ENCODE measurements at places on chromosomes 4 and X.

- DNase-seq, result no peak
Observed at GRCh38 chr4:168995537-168996295, 14.3 kb downstream of the CBR4 start.

DNA sequence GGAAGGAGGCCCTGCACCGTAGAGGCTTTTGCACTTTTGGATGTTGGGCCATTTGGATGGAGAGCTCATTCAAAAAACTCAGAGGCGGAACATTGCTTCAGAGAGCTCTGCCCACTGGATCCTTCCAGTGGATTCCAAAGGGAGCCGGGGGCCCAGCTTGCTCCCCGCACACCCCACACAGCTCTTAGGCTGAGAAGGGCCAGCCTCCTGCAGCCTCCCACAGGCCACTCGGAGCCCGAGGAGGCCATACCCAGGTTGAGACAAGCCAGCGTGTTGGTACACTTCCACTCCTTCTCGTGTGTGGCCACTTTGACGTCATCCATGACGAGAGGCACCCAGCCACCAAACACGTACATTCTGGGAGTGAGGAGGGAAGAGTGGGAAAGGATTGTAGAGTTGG lies 10.3 kb downstream of the HCFC1 start:
- DNase-seq, result no peak

GRCh38 chrX:154727871-154728270 lies 23.0 kb downstream of the GAB3 start:
- DNase-seq, result no peak

GRCh38 chrX:53795576-53795975 lies 109.1 kb upstream of the HUWE1 start:
- no peak for DNase-seq

DNA sequence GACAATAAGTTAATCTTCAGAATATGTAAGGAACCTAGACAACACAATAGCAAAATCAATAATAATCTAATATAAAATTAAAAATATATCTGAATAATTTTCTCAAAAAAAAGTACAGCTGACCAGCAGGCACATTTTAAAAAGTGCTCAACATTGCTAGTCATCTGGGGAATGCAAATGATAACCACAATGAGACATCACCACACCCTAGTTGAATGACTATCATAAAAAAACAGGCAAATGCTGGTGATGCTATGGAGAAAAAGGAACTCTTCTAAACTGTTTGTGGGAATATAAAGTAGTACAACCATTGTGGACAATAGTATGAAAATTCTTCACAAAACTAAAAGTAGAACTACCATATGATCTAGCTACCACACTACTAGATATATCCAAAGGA lies 956.9 kb upstream of the NDST4 start:
- no peak for DNase-seq

DNA sequence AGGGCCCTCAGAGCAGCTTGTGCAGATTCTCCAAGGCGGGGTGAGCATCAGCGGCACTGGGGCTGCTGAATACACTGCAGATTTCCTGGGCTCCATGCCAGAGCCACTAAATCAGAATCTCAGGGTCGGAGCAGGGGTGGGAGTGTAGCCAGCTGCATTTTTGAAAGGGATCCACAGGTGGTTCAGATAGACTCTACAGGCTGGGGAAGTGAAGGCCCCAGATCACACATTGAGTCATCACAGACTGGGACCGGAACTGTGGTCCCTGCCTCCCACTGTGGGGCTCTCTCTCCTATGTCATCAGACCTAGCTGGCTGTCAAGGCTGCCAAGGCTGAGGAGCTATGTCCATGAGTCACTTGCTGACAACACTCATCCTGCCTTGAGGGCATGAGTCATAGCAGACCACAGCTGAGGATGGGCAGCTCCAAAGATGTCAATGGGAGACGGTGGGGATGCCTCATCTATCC lies 162.3 kb upstream of the MAMLD1 start:
- DNase-seq, result no peak

DNA sequence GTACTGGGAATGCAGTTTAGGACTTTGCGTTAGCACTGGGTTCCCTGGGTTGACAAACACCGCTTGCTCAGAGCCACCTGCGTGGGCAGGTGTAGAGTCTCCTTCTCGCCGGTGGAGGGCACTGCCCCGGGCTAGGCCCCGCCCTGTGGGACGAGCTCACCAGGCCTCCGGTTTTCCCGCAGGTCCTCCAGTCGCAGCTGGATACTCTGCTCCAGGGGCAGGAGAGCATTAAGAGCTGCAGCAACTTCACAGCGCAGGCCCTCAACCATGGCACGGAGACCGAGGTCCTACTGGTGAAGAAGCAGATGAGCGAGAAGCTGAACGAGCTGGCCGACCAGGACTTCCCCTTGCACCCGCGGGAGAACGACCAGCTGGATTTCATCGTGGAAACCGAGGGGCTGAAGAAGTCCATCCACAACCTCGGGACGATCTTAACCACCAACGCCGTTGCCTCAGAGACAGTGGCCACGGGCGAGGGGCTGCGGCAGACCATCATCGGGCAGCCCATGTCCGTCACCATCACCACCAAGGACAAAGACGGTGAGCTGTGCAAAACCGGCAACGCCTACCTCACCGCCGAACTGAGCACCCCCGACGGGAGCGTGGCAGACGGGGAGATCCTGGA lies 49.2 kb upstream of the MND1 start:
- DNase-seq, result no peak

Data from cerebellar nuclear complex (tissue), 1 donor.